SHP77 (cell line): ENCODE measurements at places on chromosomes 6 and 20.

DNA sequence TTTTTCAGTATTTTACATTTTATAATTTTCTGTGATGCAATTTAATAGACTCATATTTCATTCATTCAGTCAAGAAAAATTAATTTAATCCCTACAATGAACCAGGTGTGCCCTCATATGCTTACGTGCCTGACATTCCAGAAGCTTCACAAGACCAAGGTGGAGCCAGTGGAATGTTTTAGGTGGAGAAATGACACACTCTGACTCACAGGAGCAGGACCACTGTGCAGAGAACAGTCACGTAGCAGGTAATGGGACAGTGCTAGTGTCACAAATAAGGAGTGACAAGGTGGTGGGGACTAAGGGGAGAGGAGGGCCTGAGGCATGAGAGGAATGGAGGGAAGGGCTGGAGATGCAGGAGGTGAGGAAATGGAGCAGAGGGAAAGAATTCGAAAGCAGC, 37.0 kb upstream of the HLA-G start:
- no peak for DNase-seq

GRCh38 chr20:44075191-44075949, 111.6 kb downstream of the JPH2 start:
- no peak for DNase-seq

- peak; percentile 15 for DNase-seq
These were observed 38.2 kb downstream of the MICA start for GRCh38 chr6:31441365-31442267.

- no peak for DNase-seq
These were observed 525.5 kb downstream of the TENT5A start for GRCh38 chr6:81226957-81227356.

- DNase-seq: no peak
These were observed 105.9 kb downstream of the MYB start for GRCh38 chr6:135286962-135287538.

- no peak for DNase-seq
These were observed 88.4 kb downstream of the LAMP5 start for GRCh38 chr20:9602847-9603183.

- no peak for DNase-seq
These were observed 244.2 kb downstream of the CBLN4 start for GRCh38 chr20:55761100-55761499.

GRCh38 chr6:71289039-71289801, 609 bp downstream of the OGFRL1 start:
- peak; percentile 31 for DNase-seq

DNA sequence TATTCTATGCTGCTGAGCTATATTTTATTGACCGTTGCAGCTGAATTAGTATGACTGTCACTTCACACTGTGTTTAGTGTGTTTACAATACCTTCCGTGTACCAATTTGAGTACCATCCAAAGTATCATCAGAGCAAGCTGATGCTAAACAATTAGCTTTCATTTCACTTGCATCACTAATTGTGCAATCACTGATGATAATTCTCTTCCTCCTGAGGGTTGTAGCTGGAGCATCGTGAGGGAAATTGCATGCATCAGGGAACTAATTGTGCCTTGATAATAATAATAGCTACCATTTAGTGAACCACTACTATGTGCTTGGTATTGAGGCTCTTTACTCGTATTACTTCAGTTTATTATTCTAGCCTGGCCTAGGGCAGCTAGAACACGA, 384.8 kb upstream of the SOX4 start:
- DNase-seq: no peak

- no peak for DNase-seq
These were observed 69.3 kb downstream of the TOX2 start for GRCh38 chr20:43983904-43984361.

GRCh38 chr20:46152824-46153586, 34.9 kb downstream of the CD40 start:
- DNase-seq: no peak

GRCh38 chr20:15333170-15333569, 995.8 kb upstream of the FLRT3 start:
- no peak for DNase-seq

DNA sequence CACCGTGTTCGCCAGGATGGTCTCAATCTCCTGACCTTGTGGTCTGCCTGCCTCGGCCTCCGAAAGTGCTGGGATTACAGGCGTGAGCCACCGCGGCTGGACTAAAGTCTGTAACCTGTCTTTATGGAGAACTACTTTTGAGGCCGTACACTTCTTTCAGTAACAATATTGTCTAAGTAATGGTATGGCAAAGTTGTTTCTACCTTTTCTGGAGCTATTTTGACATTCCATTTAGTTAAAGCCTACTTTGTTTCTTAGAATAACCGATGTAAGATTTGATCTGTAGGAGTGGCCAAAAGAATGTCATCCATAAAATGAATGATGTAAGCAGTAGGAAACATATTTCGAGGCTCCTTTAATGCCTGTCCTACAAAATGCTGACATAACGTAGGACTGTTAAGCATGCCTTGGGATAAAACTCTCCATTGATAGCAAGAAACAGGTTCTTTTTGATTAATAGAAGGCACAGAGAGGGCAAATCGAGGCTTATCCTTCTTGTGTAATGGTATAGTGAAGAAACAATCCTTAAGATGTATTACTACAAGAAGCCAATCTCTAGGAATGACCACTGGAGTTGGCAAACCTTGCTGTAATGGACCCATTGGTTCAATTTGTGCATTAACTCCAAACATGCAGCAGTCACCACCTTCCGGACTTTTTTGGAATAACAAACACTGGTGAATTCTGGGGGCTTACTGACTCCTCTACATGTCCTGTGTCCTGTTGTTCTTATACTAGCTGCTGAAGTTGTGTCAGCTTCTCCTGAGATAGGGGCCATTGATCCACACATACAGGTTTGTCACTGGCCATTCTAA, 35.9 kb downstream of the HLA-DRA start:
- DNase-seq: no peak

DNA sequence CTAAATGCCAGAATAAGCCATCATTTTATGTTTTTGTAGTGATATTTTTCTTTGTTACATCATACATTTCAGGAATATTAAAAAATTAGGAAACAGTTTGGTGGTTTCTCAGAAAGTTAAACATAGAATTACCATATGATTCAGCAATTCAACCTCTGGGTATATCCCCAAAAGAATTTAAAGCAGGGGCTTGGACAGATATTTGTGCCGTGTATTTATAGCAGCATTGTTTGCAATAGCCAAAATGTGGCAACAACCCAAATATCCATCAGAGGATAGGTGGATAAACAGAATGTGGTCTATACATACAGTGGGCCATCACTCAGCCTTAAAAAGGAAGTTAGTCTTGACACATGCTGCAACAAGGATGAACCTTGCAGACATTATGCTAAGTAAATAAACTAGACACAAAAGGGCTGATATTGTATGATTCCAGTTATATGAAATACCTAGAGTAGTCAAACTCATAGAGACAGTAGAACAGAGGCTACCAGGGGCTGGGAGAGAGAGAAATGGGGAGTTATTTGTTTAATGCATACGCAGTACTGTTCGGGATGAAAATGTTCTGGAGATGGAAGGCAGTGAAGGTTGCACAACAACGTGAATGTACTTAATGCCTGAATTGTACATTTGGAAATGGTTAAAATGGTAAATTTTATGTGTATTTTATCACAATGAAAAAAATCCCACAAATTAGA, 18.9 kb upstream of the TRAF3IP2 start:
- DNase-seq: no peak

DNA sequence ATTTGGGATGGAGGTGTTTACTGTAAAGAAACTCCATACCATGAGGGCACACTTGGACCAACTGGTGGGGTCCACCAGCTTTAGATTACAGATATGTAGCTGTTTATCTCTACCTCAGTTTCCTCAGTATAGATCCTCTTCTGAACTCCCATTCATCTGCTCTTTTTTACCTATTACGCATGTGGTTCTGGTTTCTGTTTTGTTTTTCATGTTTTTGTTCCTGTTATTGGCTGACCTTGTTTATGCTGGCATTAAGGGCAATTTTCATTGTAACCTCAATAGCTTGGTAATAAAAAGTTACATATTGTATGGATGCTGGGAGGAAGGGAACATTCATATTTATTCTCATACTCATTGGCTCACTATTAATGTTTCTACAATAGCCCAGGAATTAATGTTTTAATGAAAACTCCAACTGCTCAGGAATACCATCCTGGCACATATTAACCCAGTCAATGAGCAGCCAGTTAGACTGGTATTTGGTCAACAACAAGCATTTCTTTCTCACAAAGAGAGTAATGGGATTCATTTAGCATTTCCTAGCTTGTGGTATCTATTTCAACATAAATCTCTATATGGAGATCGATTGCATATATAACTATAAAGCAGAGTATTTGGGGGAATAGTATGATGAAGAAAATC, 83.8 kb upstream of the FAM184A start:
- no peak for DNase-seq

DNA sequence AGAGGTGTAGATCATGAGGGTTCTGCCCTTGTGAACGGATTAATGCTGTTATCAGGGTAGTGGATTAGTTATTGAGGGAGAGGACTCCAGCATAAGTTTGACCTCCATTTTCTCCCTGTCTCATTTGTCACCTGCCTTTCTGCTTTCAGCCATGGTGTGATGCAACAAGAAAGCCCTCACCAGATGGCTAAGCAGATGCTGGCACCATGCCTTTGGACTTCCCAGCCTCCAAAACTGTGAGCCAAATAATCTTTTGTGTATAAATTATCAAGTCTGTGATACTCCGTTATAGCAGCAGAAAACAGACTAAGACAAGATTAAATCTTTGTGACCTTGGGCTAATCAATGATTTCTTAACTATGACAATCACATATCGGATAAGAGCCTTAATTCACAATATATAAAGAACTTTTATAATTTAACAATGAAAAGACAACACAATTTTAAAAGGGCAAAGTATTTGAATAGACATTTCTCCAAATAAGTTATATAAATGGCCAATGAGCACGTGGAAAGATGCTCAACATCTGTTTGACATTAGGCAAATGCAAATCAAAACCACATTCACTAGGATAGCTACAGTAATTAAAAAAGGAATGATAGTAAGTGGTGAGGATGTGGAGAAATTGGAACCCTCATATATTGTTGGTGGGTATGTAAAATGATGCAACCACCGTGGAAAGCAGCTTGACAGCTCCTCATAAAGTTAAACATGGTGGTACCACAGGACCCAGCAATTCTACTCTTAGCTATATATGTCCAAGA, 45.3 kb upstream of the IFNGR1 start:
- DNase-seq: no peak

GRCh38 chr6:34839666-34840352, 47.9 kb downstream of the BLTP3A start:
- DNase-seq: peak; percentile 20

GRCh38 chr6:133973109-133973971, 20.3 kb downstream of the TBPL1 start:
- peak; percentile 6 for DNase-seq

DNA sequence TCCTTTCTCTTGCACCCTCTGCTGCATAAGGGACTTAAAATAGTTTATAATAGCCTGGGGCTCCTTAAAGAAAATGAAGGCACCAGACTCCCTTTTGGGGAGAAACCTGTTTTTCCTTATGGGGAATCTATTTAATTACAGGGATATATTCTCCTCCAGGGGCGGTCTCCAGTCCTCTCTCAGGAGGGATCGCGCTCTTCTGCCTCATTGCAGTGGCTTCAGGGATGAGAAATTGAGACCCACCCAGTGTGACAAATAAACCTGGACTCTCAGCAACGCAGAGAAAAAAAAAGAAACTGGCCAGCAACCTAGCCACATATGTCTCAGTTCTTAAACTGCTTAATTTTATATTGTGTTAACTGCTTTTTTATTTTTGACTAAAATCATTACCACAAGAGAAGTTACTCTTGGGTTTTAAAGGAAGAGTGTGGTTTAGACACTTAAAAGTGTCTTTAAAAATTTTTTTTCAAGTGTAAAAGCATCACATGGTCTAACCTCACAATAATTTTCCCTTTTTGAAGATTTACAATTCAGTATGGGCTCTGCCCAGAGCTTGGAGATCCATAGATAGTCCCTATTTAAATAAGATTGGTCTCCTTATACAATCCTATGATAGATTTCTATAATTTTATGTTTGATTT, 11.7 kb upstream of the GOPC start:
- DNase-seq: no peak

DNA sequence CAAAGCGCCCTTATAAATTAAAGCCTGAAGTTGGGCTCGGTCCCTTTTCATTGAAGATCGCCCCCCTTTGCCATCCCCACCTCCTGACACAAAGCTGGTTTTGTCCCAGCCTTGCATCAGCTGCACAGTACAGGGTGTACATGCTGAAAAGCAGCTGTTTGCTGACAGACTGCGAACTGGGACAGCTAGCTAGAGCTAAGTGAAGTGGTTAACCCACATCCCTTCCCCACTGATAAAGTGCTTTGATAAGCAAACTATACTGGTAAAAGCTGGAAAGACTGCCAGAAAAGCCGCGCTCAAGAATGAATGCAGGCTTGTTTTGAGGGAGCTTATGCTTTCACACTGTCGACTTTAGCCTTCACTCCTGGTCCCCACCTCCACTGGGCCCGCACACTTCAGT, 207.3 kb downstream of the GMDS start:
- no peak for DNase-seq

DNA sequence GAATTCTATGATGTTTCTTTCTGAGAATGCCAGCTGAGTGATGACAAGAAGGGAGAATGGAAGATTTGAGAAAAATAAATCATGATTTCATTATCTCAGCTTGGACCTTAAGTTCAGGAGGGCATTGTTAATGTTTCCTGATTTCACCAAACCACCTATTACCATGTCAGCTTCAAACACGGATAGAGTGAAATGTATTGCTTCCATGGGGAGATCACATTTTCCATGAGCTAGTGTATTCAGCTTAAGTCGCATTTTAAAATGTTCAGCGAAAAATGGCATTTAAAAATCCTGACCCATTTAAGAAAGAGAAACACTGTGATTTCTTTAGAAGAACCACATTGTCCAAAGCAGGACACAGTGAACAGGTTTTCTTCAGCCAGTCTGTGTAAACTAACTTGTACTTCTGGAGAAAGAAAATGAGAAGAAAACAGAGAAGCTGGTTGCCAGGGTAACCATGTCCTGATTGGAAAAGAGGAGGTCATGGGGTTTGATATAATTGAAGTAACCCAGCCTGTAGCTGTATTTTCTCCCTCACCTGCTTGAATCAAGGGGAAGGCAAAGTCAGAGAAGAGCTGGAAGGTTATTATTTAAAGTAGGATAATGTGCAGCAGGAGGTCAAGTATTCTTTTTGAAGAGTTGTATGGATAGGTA, 684.1 kb upstream of the NRSN1 start:
- DNase-seq: no peak

- no peak for DNase-seq
These were observed 396.9 kb upstream of the EYS start for GRCh38 chr6:66103954-66104353.

GRCh38 chr6:37673436-37673835, 24.2 kb downstream of the MDGA1 start:
- no peak for DNase-seq
